ENCODE measurements at places on chromosomes 1 and 21. TPM values are rescaled to one million over a fixed set of nuclear protein-coding genes. Genes with fewer than 3 reads are reported as not detected.
A peak's percentile ranks its signal among the peaks of the same experiment; 100 is the strongest.

DNA sequence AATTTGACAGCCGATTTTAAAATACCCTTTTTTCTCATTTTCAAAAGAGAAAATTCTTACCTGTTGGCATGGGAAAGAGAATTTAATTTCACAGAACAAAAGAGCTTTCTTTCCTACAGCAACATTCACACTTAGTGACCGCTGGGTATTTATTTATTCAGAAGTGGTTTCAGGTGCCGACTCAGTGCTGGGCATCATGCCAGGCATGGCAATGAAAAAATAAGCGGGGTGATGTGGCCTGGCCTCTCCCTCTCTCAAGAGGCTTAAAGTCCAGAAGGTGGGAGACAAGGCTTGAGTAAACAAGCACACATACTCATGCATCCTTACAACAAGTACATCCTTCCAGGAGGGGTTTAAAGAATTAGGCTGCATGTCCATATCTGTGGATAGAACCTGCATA, 4.1 kb upstream of the PCP4 start:
- DNase-seq = no peak

PAQR6 gene
- total RNA-seq = 0.60 TPM

GRCh38 chr1:6972399-6972798, 187.1 kb downstream of the CAMTA1 start:
- no peak for DNase-seq

- no peak for DNase-seq
These were observed 574.1 kb downstream of the LMO4 start for GRCh38 chr1:87902830-87903229.

IFI44L gene
- total RNA-seq = 0.44 TPM

HMGCS2 gene
- not detected for total RNA-seq

DNA sequence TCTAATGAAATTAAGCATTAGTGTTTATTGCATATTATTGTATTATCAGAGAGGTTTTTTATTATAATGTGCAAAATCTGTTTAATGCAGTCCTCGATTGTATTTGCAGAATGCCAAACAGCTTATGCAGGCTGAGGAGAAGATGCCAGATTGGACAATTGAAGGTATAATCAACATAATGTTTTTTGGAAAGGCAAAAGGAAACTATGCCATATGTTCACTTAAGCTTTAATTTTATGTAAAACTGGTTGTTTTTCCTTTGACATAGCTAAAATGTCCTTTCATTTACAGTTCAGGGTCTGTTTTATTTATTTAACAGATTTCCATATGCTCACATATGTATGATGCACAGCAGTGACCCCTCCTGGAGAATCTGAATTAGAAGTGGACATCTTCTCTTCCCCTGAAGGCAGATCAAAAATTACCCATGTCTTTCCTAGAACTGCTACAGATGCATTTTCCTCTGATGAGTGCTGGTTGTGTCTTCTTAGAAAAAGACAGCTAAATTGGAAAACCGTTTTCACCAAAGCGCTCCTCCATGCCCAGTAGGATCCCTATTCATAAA, 143.5 kb upstream of the USH2A start:
- peak; percentile 3 for DNase-seq

LRRIQ3 gene
- under 0.01 TPM for total RNA-seq

GRCh38 chr1:101431956-101432510, 195.2 kb downstream of the S1PR1 start:
- peak; percentile 15 for DNase-seq

- DNase-seq = no peak
These were observed 684.4 kb downstream of the PLA2G4A start for GRCh38 chr1:187513190-187513589.

GRCh38 chr1:151352021-151352718, 5.1 kb upstream of the RFX5 start:
- peak; percentile 56 for DNase-seq

- DNase-seq = no peak
These were observed 5.8 kb downstream of the KCNC4 start for GRCh38 chr1:110215621-110216515.

DDR2 gene
- 3.4 TPM for total RNA-seq

DNA sequence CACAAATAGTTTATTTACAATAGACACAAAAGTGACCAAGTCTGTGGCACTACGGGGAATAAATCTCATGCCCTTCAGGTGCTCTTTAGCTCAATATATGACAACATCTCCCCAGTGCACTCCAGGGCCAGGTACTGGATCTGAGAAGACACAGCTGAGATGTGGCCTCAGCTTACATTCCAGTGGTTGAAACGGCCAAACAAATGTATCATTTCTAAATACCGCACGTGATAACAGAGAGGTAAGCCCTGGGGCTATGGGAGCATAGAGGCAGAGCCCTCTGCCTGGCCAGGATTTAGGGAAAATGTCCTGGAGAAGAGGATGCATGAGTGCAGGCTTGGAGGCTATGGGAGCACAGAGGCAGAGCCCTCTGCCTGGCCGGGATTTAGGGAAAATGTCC, 630.5 kb downstream of the SMYD3 start:
- DNase-seq = no peak

AADACL3 gene
- not detected for total RNA-seq

DNA sequence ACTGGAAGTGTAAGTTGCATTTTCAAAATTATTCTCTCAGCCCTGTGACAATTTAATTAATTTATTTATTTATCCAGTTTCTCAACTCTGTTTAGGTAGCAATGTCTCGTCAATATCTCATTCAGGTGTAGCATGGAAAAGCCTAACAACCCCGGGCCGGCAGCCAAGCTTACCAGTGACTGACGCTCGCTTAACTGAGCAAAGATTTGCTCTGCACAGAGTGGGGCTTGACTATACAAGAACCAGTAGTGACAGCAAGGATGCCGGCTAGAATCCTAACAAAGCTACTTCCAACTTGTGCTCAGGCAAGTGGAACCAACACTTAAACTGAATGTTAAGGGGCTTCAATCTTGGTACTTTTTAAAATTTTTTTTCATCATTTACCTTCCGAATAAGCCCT, 80.9 kb upstream of the ESRRG start:
- DNase-seq = no peak

- peak; percentile 3 for DNase-seq
These were observed 135.7 kb upstream of the KRTAP19-8 start for GRCh38 chr21:31173881-31174555.

GRCh38 chr1:77545970-77546369, 136.5 kb downstream of the ZZZ3 start:
- no peak for DNase-seq

GRCh38 chr1:61253912-61254633, 171.7 kb downstream of the NFIA start:
- DNase-seq = peak; percentile 19

DNA sequence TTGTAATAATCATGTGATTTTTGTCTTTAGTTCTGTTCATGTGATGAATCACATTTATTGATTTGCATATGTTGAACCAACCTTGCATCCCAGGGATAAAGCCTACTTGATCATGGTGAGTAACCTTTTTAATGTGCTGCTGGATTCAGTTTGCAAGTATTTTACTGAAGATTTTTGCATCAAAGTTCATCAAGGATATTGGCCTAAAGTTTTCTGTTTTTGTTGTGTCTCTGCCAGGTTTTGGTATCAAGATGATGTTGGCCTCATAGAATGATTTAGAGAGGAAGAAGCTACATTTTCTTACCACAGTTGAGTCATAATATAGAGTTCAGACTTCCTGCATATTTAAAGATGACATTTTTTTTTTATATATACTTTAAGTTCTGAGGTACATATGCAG, 455.9 kb downstream of the PLPP3 start:
- DNase-seq = no peak

ALDH4A1 gene
- 11.8 TPM for total RNA-seq

KCNE1 gene
- total RNA-seq = 0.22 TPM

- no peak for DNase-seq
These were observed 21.6 kb downstream of the PTGFRN start for GRCh38 chr1:116931016-116931918.

OR2T33 gene
- not detected for total RNA-seq

RAD54L gene
- total RNA-seq = 2.2 TPM

THAP3 gene
- total RNA-seq = 13.5 TPM

DNA sequence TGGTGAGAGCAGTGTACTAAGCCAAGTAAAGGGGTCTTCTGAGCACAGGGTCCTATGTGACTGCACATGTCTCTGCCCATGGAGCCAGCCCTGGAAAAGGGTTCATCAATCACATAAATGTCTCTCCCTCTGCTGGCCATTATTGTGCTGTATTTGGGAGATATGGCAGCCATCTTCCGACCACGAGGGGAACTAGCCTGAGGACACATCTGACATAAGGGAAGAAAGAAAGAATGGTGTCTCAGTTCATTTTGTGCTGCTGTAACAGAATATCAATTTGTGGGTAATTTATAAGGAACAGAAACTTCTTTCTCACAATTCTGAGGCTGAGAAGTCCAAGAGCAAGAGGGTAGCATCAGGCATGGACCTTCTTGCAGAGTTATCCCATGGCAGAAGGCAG, 55.1 kb upstream of the GJA5 start:
- no peak for DNase-seq

- DNase-seq = peak; percentile 58
These were observed 17.7 kb downstream of the TNR start for GRCh38 chr1:175725684-175726083.

NENF gene
- total RNA-seq = 11.8 TPM

DNA sequence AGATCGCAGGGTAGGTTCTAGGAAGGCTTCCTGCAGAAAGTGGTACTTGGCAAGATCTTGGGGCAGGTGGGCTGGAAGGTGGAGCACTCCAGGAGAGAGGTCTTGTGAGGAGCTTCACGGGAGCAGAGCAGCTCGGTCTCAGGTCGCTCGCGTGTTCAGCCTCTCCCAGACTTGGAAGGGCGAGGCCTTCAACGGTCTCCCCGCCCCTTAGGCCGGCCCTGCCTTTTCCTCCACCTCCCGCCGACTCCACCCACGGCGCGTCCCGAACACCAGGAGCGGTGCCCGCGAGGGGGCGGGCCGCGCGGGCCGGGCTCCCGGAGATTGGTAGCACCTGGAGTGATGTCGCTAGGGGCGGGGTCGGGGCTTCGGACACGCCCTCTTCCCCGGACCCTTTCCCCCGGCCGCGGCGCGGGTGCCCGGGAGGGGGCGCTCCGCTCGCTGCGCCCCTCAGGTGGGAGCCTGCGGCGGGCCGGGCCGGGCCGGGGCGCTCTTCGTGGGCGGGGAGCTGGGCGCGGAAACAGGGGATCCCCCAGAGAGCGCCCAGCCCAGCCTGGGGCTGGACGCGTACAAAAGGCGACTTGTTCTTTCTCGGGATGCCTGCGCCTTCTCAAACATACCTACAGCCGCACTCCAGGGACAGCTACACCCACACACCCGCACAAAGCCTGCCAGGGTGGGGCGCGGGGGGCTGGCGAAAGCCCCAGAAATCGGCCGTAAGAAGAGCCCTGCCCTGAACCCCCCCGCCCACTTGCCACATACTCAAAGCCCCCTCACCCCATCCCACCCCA, 35.5 kb downstream of the AHDC1 start:
- peak; percentile 88 for DNase-seq

C8A gene
- total RNA-seq = not detected

MPL gene
- total RNA-seq = not detected

DNA sequence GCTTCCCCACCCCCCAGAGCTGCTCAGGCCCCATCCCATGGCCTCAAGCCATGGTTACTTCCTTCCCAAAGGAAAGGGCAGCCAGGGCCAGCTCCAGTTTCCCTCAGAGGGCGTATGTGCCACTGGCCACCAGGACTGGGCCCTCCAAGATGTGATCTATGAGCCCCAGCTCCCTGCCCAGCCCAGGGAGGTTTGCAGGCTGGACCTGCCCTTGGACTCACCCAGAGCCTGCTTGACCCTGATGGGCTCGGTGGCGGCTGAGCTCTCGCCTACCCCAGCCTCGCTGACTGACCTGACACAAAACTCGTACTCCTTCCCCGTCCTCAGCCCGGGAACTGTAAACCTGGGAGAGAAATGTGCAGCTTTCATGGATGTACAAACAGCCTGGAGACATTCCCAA, 29.6 kb downstream of the MYOM3 start:
- no peak for DNase-seq

DNA sequence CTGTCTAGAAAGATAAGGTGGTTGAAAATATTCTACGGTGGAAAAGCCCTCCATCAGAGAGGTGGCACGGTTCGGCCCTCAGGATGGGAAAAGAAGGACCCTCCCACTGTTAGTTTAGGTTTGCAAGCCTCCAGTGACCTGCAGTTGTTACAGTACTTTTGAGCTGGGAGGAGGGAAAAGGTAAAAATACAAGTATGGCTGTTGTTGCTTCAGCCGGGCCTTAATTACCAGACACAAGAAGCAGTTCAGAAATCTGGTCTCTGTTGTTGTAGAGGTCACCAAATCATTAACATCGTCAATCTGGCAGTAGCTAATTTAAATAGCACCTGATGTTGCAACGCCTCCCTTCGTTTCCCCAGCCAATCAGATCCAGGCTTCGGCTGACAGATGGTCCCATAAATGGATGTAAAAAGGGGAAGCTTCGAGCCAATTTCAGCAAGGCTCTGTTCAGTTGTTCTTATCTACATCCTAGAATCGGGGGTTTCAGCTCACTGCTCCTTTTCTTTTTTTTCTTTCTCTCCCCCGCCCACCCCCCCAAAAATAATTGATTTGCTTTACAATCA, at the start of gene ELAVL4:
Gene ELAVL4 (plus strand): TSS at position 424 of the 563 bp plus-strand sequence. CDS start 270 bp downstream, outside the sequence.
- no peak for DNase-seq

- DNase-seq = no peak
These were observed 29.2 kb upstream of the POFUT2 start for GRCh38 chr21:45316871-45317397.

GRCh38 chr1:27668808-27669723, 2.9 kb downstream of the IFI6 start:
- DNase-seq = peak; percentile 61

PTPN22 gene
- total RNA-seq = under 0.01 TPM

- no peak for DNase-seq
These were observed 10.7 kb upstream of the FCER1A start for GRCh38 chr1:159291424-159291823.

DCDC2B gene
- not detected for total RNA-seq

- DNase-seq = no peak
These were observed 40.9 kb downstream of the PLA2G4A start for GRCh38 chr1:186869526-186870228.

CLIC6 gene
- not detected for total RNA-seq

GRCh38 chr1:209587789-209588188, 4.3 kb downstream of the CAMK1G start:
- DNase-seq = peak; percentile 84

C1orf185 gene
- total RNA-seq = not detected

Data from lung microvascular endothelial cell (primary cell).